ENCODE measurements at places on chromosomes 3 and 15.
A peak's percentile ranks its signal among the peaks of the same experiment; 100 is the strongest.

GRCh38 chr3:128902426-128902825, 23.0 kb downstream of the ACAD9 start:
- DNase-seq = no peak

- DNase-seq = no peak
Observed at GRCh38 chr3:37849146-37849923, 12.3 kb upstream of the CTDSPL start.

DNA sequence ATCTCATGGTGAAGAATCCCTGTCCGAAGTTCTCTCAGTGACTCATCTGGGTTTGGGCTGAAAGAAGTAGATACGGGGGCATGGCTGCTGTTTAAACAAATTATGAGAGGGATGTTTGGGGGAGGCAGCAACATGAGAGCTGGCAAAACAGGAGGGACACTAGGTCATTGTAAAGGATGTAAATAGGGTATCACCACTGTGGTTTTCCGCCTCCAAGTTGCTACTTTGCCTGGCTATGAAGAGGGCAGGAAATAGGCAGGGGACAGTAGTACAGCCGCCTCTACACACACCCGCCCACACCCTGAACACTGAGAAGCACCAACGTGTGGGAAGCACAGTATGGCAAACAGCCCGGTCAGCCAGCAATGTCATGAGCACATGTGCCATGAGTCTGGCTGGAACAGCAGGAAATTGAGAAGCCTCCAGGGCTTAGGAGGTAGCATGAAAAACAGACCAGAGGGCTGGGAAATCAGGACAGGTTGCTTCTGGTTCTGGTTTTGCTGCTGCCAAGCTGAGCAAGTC, 17.1 kb downstream of the HEXA start:
- DNase-seq = no peak

GRCh38 chr3:55427739-55428138, 59.4 kb downstream of the WNT5A start:
- DNase-seq = no peak

DNA sequence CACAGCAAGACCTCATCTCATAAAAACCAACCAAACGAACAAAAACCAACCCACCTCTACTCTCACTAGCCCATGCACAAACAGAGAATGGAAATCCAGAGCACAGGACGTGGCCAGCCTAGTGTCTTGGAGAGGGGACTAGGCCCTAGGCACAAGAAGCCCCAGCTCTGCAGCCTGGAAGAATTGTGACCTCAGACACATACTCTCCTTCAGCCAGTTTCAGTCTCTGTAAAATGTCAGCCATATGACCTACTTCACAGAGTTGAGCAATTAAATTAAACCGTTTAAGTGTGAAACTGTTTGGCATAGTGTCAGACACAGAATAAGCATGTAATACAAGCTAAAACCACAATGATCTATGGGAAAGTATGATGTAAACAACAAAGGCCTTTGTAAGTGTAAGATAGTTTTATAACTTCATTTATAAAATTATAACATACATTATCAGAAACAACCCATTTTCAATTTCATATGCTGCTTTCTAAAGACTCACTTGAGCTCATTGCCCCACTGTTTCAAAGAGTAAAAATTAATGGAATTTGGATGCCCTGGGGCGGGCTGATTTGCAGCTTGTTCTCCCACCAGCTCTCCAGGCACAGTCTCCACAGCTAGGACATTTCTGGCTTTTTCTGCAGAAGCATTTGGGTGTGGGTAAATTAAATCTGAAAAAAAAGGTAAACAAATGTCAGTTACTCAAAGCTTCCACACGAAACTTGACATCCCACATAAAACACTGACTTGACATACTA, 32.9 kb downstream of the TBC1D2B start:
- DNase-seq = peak; percentile 59

- no peak for DNase-seq
Observed at GRCh38 chr3:76679541-76679940, 360.4 kb upstream of the ROBO2 start.

DNA sequence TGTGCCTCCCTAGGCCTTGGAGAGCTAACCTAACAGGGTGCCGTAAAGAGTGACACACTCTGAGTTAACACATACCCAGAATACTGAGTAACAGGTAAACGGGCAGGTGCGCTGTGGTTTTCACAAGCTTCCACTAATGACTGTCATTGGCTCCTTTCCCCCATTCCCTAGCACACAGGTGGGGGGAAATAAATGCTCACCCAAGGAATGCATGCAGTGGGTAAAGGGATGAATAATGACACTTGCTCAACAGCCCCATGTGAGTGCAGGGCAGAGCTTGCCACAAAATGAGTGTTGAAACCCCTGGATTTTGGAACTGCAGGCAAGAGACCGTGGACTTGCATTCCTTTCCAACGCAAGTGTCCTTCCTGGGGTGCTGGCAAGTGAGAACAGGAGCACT, 57.6 kb downstream of the ADAMTS17 start:
- DNase-seq = no peak

DNA sequence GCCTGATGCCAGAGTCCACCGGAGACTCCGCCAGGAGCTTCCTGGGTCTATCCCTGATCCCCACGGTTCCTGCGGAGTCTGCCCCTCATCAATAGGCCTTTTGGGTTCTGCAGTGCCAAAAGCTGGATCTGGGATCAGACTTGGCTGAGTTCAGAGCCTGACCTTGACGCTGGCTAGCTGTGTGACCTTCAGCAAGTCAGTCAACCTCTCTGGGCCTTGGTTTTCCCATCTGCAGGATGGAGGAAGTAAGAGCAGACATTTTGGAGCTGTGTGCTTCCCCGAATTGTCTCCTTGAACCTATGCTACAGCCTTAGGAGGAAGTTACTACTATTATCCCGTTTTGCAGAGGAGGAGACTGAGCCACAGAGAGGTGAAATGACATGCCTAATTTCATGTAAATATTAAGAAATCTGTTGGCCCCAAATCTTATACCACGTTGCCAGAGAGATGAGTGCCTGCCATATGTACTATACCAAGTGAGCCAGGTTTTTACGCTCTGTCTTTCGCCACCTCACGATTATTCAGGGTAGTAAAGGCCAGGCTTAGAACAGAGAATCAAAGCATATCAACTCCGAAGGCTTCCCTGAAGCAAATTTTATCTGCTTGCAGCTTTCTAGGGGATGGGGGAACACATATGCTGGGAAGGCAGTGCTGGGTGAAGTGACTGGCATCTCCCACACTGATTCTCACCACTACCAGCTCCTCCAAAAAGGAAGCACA, 112.5 kb downstream of the SRGAP3 start:
- no peak for DNase-seq

GRCh38 chr3:33322412-33322811, 45.2 kb downstream of the FBXL2 start:
- DNase-seq = no peak

DNA sequence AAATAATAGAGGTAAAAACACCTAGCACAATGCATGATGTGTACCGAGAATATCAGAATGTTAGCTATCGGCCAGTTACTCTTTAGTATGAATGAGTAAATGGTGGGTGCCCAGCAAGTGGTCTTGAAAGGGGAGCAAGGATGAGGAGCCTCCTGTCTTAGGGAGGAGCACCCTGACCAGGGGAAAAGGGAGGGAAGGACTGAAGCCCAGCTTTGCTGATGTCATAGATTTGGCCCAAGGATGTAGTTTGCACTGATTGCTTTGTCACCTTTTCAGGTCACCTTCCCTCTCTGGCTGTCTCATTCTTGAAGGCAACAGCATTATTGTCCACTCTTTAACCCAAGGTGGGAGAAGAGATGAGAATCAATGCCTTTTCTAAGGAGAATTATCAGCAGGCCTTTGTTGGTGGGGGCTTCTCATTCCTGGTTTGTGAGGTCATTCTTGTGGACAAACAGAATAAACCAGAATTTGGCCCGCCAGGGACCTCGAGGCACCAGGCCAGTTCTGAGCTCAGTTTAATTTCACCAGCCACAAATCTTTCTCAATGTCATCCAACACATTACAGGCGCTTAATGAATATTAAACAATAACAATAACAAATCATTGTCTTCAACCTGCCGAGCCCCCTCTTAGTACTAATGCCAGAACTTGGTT, 231.3 kb downstream of the VPS13C start:
- no peak for DNase-seq

GRCh38 chr15:92960996-92961681, 61.0 kb downstream of the CHD2 start:
- no peak for DNase-seq

DNA sequence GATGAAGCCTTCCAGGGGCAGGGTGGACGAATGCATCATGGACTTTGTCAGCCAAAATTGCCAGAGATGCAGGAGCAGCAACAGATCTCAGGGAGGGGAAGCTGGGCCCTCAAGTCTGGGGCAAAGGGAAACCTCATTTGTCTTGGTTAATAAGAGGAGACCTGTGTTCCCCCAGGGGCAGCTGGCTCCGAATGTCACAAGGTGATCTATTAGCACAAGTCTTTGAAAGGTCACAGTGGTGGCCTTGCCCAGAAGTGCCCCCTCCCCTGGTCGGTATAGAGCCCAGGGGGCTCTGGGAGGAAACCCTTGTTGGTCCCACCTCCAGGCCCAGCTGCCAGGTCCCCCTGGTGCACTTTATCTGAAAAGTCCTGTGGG, 46.2 kb downstream of the ABTB1 start:
- DNase-seq = no peak

GRCh38 chr3:13240928-13241618, 167.8 kb upstream of the IQSEC1 start:
- DNase-seq = no peak

DNA sequence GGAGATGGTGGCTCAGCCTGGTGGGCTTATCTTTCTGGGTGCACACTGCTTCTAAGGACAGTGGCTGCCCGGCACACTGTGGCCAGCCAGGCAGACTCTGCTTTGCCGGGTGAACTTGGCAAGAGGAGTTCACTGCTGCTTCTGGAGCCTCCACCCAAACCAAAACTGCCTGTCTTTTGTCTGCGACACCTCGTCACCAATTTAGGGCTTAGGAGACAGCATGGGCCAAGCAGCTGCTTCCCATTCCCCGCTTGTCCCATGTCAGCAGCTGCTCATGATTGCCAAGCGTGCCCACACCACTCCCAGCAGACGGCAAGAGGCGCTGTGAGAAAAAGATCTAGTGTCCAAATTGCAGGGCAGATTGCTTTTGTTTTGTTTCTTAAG, 57.3 kb downstream of the LSM3 start:
- DNase-seq = no peak

DNA sequence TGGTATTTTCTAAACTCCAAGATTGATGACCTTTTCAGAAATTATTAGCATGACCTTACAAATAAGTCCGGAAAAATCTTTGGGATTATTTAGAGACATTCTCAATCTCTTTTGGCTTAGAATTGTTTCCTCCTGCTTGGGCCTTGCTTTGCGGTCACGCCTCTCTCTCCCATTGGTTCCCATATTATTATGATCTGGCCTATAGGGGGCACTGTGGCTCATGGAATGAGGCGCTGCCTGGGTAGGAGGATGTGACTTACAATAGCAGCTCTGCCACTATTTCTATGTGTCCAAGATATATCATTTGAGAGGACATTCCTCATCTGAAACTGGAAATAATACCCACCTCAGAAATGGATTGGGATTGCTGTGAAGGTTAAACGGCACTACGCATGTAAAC, 464.9 kb downstream of the MFSD1 start:
- no peak for DNase-seq

- peak; percentile 28 for DNase-seq
Observed at GRCh38 chr3:141000027-141000663, 51.0 kb upstream of the SPSB4 start.

GRCh38 chr3:72181251-72181650, 396.3 kb upstream of the PROK2 start:
- DNase-seq = no peak

DNA sequence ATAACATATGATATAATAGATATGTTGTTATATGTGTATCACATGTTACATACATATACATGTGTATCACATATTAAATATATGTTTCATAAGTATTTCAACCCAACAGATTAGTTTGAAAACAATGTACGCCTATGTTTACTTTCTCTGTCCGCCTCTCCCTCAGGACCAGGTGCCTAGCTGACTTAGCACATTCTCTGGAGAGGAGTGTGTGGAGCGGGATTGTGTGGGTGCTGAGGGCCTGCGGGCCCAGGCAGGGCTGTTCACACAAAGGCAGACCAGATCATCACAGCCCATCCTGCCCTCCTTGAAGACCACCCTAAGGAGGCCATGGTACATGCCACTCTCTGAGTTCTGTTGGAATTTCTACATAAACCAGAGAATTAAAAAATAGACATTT, 81.0 kb downstream of the PLXNA1 start:
- no peak for DNase-seq

DNA sequence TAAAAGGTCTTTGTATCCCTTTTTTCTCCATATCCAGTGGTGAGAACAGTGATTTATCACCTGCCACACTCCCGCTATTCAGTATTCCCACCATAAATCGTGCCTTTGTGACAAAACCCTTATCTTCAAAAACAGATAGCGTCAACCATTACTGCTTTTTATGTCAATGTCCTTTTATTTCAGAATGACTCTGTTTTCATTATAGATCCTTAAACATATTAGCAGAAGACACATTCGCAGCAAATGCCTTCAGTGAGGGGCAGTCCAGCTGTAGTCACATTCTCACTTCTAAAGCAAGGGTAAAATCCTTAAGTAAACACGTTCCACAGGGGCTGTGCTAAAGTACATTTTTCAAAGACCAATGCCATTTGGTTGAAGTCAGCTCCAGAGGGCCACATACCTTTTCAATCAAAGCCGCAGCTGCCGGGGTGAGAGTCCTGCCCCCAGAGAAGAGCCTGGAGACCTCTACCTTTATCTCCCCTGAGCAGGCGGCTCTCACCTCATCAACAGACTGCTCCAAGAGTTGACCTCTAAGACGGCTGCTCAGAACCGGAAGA, 53.4 kb downstream of the PDZRN3 start:
- DNase-seq = no peak

DNA sequence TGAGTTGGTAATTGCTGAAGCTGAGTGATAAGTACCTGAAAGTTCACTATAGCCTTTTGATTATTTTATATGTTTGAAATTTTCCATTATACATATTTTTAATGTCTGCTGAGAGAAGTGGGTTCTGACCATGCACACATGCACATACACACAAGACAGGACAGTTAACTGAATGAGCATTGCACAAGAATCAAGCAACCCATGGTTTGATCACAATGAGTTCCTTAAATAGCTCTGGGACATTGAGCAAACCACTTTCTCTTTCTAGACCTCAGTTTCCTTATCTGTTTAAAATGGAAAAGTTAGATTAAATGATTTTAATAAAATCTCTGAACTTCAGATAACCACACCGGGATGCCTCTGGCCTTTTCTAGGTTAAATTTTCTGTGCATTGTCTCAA, 26.7 kb downstream of the SNTN start:
- DNase-seq = no peak

DNA sequence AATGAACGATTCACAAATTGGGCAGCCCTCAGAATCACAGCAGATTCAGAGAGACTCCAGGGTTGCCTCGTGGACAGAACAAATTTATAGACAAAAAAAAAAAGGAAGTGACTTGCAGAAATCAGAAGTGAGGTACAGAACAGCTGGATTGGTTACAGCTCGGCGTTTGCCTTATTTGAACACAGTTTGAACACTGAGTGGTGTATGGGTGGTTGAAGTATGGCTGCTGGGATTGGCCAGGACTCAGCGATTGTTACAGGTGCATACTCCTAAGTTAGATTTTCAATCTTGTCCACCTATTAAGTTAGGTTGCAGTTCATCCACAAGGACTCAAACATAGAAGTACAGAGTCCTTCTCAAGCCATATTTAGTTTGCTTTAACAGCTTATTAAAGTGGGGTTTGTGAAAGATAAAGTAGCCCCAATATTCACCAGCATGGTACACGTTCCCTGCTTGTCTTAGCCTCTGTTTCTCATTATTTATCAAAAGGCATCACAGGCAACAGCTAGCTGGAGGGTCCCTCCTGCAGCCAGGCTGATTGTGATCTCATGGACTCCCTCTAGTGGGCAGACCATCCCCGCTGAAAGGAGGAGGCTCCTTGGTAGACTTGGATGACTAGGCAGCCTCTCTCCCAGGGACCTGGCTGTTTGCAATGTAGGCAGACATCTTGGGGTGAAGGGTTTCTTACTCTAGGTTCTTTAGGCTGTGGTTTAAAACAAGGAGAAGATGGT, 17.6 kb upstream of the ALDH1L1 start:
- DNase-seq = peak; percentile 23
